ENCODE measurements at places on chromosomes 5 and 9. TPM values are rescaled to one million over a fixed set of nuclear protein-coding genes. Genes with fewer than 3 reads are reported as not detected.

ERAP2 gene
- total RNA-seq: not detected

FBXO4 gene
- total RNA-seq: 0.84 TPM

SLC1A1 gene
- total RNA-seq: 11.3 TPM

SLC46A2 gene
- total RNA-seq: not detected

SLC22A4 gene
- 0.68 TPM for total RNA-seq

PCDHA1 gene
- 2.5 TPM for total RNA-seq

ADAMTS16 gene
- 0.77 TPM for total RNA-seq

PNPLA7 gene
- total RNA-seq: 2.4 TPM

GEMIN5 gene
- 25.6 TPM for total RNA-seq

LOX gene
- 16.4 TPM for total RNA-seq

BAAT gene
- total RNA-seq: not detected

GFI1B gene
- 0.29 TPM for total RNA-seq
